Osteoblast (primary cell): ENCODE measurements at places on chromosomes 1 and 21. TPM values are rescaled to one million over a fixed set of nuclear protein-coding genes. Genes with fewer than 3 reads are reported as not detected.
A peak's percentile ranks its signal among the peaks of the same experiment; 100 is the strongest.

SYCP1 gene
- total RNA-seq, result not detected in 2 replicates

KCTD3 gene
- total RNA-seq, result 48.9 and 55.7 TPM in 2 replicates

FAM43B gene
- under 0.01 TPM in 1 of 2 replicates, not detected in the other for total RNA-seq

ILDR2 gene
- total RNA-seq, result under 0.01 and 0.36 TPM in 2 replicates

RNU1-2 gene
- total RNA-seq, result under 0.01 TPM in 1 of 2 replicates, not detected in the other

NFASC gene
- total RNA-seq, result 28.6 and 36.9 TPM in 2 replicates

GBP7 gene
- total RNA-seq, result not detected in 2 replicates

KRTAP19-1 gene
- not detected in 2 replicates for total RNA-seq

CD1C gene
- not detected in 2 replicates for total RNA-seq

DNA sequence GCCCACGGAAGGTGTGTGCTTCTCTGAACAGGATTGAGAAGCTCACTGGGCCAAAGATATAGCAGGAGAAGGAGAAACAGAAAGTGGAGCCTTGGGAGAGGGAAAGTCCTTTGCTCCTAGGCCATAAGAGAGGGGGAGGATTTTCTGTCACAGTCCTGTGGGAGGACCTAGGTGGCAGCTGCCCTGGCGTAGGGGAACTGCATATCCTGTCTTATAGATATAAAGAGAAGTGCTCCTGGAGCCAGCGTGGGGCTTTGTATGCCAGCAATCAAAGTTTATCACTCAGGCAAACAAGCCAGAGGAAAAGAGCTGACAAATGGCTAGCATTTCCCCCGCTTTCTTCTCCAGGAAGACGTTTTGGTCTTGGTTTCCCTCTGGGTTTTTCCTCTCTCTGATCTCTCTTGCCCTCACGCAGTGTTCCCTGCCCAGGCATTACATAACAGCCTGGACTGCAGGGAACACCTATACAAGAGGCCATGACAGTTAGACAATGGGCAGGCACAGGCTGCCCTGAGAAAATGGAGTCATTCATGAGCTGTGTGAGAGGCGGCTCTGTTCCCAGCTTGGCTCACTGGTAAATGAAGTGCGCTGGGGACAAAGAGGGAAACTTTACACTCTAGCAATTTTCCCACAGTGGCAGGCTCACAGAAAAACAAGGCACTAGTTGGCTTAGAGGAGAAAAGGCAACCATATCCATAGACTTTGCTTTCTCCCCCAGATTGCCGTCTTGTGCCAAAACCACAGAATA lies 52.5 kb upstream of the ZNF648 start:
- DNase-seq, result no peak

DNA sequence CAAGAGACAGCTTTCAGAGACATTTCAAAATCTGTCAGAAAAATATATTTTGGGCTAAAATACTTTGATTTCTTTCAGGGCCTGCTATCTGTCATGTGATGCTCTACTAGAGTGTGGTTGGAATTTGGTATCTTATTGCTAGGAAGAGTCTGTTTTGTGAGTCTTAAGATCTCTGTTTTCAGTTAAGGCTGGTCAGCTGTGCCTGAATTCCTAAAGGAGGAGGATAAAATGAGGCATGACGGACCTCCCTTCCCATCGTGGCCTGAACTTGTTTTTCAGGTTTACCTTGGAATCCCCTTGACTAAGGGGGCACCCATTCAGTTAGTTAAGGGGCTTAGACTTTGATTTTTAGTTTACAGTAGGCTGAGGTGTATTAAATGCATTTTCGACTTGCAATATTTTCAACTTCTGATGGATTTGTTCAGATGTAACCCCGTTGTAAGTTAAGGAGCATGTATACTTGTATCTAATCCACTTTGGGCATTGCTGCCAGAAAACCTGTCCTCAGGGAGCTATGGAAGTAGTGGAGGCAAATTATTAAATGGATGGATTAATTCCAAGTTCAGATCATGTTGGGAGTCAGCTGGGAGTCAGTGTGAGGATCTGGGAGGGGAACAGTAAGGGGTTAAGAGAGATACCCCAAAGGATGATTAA lies 18.3 kb downstream of the CAPN2 start:
- DNase-seq, result no peak

- DNase-seq, result no peak
Measured at GRCh38 chr1:228280106-228280901, 72.5 kb downstream of the OBSCN start.

DNA sequence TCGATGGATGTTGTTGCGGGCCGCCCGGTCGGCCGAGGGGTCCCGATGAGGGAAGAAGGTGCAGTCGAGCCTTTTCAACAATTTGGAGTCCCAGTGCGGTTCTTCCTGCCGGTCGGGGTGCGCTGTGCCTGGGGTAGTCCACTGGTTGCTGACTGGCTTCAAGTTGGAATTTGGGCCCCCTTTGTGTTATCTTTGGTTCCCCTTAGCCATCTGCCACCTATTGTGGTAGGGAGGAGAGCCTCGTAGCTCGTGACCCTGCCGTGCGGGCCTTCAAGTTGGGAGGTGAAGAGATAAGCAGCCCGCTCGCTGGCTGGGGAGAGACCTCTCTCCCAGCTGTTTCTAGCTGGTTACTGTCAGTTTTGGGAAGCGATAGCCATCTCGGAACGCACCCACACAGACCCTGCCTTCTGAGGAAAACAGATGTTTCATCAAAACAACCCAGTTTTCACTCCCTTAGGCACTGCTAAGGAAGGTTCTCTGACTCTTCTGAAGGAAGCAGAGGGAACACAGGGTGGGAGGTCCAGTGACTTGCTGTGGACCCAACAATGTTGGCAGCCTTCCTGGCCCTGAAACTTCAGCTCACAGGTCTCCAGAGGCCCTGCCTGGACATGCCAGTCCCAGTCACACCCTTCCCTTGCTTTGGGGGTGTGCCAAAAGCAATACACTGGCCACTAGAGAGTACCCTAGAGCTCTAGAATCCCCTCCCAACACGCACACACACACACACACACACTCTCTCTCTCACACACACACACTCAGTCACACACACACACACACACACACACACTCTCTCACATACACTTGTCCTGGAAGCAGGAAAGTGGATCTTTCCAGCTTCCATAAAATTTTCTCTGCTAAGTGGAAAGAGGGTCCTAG lies 1.0 kb downstream of the BTG2 start:
- DNase-seq, result peak; percentile 90

DNA sequence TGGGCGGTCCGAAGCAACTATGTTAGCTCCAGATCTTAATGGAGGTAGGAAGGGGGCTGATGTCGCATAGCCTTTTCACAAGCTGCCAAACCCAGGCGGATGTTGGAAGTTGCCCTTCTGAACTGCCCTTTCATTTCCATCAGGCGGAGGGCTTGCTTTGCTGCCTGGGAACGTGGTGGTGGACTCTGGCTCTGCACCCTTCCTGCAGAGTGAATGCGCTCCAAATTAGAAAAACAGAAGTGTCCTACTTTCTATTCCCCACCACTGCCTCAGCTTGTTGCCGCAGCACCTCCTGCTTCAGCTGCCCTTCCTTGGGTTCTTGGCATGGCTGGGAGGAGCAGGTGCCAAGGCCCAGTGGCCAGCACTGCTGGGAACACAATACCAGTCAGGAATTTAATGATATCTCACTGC lies 60.6 kb downstream of the AK4 start:
- DNase-seq, result no peak

GRCh38 chr1:28830814-28831213 lies 18.8 kb downstream of the OPRD1 start:
- DNase-seq, result no peak

DNA sequence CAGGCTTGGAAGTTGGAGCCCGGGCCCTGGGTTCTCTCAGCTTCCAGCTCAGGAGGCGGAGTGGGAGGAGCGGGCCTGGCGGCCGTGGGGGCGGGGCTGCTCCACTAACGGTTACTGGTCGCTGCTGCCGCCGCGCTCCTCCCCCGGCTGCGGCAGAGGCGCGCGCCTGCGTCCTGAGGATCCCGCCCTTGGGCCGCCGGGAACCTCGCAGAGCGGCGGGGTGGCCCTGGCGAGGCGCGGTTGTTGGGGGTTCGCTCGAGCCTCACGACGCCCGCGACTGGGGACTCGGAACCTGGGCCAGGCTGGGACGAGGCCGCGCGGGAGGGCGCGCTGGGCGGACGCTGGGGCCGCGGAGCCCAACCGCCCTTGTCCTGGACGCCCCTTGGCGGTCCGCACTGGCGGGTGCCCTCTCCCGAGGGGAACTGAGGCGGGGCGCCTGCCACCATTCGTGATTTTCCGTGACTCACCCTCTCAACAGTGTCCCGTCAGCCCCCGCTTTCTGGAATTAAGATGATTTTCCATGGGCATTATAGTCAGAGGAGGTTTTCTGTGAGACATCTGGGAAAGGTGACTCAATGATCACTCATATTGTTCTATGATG lies 34.1 kb downstream of the OR2G3 start:
- DNase-seq, result peak; percentile 86

DNA sequence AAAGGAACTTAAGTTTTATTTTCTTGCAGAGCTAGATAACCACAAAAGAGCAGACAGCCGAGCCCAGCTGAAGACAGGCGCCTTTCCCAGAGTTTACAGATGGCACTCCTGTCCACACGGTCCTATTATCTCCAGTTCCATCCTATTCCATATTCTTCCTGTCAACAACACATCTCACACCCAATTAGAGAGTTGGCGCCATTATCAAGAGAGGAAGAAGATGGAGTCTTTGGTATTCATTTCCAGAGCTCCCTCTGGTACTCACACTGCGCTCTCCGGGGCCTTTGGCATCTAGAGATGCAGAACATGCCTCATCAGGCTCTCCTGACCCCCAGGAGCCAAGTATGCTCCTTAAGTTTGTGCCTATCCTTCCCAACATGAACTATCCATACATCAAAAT lies 43.3 kb upstream of the SIPA1L2 start:
- DNase-seq, result no peak

DNA sequence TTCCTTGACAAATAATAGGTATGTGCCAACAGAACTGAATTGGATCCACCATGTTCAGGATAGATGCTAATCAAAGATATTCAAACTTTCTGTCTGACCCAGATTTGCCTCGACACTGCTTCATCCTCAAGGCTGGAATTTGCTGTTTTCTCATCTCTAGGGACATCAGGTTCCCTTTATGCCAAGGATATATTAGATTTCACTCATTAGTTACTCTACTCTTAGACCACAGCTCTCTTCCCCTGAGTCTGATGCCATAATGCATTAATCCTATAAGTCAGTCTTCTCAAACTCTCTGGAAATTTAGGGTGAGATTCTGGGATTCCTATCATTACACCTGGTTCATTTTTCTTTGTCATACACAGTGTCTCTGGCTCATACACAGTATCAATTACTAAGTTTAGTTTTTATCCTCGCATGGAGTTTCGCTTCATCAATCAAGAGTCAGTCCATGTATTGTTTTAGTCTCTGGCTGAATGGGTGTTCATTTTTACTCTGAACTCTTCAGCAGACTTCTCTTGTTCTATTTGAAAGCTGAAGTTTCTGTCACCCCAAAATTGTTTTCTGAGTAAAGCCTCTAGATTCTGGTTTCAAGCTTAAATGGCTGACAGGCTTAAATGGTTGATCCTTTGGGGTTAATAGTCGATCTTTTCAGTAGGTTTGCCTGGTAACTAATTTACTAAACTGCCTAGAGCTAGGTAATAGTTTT lies 9.3 kb upstream of the DCAF6 start:
- no peak for DNase-seq

GRCh38 chr1:212973426-212973825 lies 23.1 kb downstream of the VASH2 start:
- DNase-seq, result no peak

DNA sequence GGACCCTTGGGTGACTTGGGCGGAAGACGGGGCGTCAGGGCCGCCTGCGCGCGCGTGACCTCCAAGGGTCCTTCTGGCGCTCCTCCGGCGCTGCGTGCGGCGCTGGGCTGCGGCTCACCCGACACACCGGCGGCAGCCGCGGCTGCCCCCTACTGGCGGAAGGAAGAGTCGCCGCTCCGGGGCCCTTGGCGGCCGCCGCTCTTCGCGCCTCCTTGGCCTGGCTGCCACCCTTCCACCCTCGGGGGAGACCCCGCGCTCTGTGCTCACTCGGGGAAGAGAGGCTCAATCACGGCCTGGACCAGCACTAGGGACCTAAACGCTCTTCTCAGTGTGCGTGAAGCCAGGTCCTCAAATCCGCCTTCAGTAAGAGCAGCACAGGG lies 89.7 kb downstream of the DMRTA2 start:
- peak; percentile 95 for DNase-seq

DNA sequence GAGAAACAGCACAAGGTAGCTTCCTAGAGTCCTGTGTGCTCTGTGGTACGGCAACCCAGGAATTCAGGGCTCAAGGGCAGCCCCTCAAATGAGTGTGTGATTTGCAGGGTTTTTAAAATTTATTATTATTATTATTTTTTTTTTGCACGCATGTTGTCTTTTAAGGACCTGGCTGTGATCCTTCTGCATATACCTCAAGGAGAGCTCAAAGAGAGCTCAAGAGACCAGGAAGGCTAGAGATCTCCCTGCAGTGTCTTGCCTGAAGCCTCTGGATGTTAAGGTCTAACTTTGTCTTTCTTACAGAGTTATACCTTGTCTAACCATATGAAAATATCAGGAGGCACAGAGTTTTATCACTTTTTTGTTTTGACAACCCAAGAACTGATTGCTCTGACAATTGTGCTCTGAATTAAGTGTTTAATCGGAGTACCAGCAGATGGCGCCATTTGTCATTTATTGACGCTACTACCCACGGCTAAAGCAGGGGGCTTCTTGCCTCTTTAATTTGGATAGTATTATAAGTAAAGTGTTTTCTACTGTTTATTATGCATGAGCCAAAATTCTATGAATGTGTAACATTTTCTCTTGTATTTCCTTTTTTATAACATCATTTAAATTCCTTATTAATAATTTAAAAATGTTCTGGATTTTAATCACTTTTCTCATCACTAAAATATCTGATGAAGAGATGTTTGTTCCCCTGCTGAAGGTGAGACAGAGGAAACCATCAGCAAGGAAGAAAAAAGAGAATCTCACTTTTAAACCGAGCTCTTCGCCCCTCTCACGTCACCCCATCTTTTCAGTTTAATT lies 35.8 kb upstream of the LMO4 start:
- DNase-seq, result no peak

DNA sequence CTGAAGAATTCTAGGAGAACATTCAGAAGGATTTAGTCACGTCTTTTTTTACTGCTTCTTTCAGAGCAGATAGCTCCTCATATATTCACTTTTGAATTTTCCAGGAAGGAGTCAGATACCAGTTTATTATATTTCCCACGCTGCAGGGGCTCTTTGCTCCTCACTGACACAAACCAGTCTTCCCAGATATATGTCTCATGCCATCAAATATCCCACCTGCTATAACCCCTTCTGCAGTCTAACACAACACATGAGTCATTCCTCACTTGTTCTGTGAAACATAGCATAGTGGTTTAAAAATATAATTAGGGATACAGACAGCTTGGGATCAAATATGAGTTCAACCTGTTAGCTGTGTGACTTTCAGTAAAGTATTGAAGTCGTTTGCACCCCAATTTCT lies 251.7 kb upstream of the DPYD start:
- DNase-seq, result peak; percentile 3

GRCh38 chr1:19254416-19254815 lies 2.8 kb downstream of the MRTO4 start:
- no peak for DNase-seq

GRCh38 chr1:6507461-6507911 lies 16.0 kb upstream of the PLEKHG5 start:
- DNase-seq, result peak; percentile 80

GRCh38 chr1:219144658-219145315 lies 28.9 kb upstream of the LYPLAL1 start:
- no peak for DNase-seq

- DNase-seq, result no peak
Measured at GRCh38 chr1:150995460-150995859, 11.2 kb downstream of the MINDY1 start.
